ENCODE measurements at places on chromosomes 2 and 18. TPM values are rescaled to one million over a fixed set of nuclear protein-coding genes. Genes with fewer than 3 reads are reported as not detected.

CYRIA gene
- total RNA-seq, result 3.9 TPM

- no peak overlapping the region for H3K4me3 ChIP-seq
- H3K27me3 ChIP-seq, result no peaks in the 10 kb centered on the region
These were observed 209.7 kb upstream of the COPS8 start for GRCh38 chr2:236875906-236876505.

UGT1A8 gene
- not detected for total RNA-seq

- H3K4me1 ChIP-seq, result no peaks in the 10 kb centered on the region
- DNase-seq, result no peak
- no peak overlapping the region for H3K27ac ChIP-seq
- H3K36me3 ChIP-seq, result no peaks in the 10 kb centered on the region
These were observed 231.4 kb downstream of the LRRTM1 start for GRCh38 chr2:80073134-80073561.

- no peaks in the 10 kb centered on the region for H3K4me1 ChIP-seq
- H3K36me3 ChIP-seq, result peaks cover 80% of the 10 kb centered on the region
- H3K27me3 ChIP-seq, result no peaks in the 10 kb centered on the region
These were observed 16.2 kb downstream of the ATG16L1 start for GRCh38 chr2:233267516-233268245.

SH3BP4 gene
- 82.6 TPM for total RNA-seq

GRCh38 chr2:222796413-222797103 is 64.3 kb upstream of the ACSL3 start:
- H3K4me3 ChIP-seq, result no peak overlapping the region
- H3K4me1 ChIP-seq, result peaks cover 14% of the 10 kb centered on the region
- H3K36me3 ChIP-seq, result no peaks in the 10 kb centered on the region

CNTNAP5 gene
- total RNA-seq, result not detected

DNA sequence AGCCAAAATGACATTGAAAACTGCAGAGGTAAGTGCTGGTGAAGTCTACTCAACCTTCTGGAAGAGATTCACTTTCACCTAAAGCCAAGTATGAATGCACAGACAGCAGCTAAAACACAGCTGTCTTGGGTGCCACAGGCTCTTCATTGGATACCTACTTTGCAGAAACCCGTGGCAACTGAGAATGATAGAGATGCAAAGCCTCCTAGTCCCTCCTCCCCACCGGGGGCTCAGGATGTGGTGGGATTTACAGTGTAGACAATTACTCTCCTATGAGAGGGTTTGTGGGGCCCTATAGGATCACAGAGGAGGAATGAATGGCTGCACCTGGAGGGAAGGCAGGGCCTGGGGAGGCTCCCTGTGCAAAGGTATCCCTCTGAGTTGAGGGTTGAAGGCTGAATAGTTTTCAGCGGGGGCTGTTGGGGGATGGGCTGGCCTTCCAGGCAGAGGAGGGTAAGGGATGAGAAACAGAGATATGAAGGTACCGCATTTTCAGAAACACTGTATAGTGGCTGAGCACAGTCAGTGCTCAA is 131.6 kb downstream of the RNF144A start:
- H3K27ac ChIP-seq, result no peak overlapping the region
- no peaks in the 10 kb centered on the region for H3K27me3 ChIP-seq
- H3K36me3 ChIP-seq, result no peaks in the 10 kb centered on the region
- H3K4me1 ChIP-seq, result no peaks in the 10 kb centered on the region
- DNase-seq, result no peak
- H3K4me3 ChIP-seq, result no peak overlapping the region

- H3K36me3 ChIP-seq, result no peaks in the 10 kb centered on the region
- no peak for DNase-seq
- H3K4me3 ChIP-seq, result no peak overlapping the region
- peaks cover 45% of the 10 kb centered on the region for H3K4me1 ChIP-seq
- H3K27me3 ChIP-seq, result no peaks in the 10 kb centered on the region
- H3K27ac ChIP-seq, result peak overlapping the region; percentile 88
These were observed 129.5 kb upstream of the PELI1 start for GRCh38 chr2:64273524-64274398.

DNA sequence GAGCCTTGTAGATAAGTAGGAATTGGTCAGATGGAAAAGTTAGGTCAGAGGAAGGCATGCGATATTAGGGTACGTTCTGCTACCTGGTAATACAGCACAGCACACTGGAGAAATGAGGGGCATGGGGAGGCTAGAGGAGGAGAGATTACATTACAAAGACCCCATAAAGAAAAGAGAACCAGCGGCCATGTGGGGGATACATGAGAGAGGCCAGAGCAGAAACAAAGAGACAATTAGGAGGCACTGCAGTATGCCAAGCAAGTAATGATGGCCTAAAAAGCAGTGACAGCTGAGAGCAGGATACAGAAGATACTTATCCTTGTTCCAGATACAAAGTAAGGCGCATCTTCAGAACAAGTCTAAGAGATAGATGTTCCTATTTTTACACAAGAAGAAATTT is 40.0 kb downstream of the TXNL1 start:
- DNase-seq, result no peak
- no peak overlapping the region for H3K4me3 ChIP-seq
- peaks cover 10% of the 10 kb centered on the region for H3K36me3 ChIP-seq
- no peak overlapping the region for H3K27ac ChIP-seq
- H3K27me3 ChIP-seq, result no peaks in the 10 kb centered on the region

DNA sequence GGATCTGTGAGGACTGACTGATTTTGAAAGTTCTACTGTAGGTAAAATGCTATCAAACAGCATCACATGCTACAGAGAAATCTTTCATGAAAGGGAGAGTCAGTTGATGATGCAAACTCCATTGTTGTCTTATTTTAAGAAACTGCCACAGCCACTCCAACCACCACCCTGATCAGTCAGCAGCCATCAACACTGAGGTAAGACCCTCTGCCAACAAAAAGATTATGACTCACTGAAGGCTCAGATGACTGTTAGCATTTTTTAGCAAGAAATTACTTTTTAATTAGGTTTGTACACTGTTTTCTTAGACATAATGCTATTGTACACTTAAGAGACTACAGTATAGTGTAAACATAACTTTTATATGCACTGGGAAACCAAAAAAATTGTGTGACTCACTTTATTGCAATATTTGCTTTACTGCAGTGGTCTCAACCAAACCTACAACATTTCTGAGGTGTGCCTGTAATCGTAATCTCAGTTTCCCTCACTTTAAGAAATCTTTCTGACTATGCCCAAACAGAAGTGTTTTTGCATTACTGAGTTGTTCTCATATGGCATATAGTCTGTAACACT is 42.8 kb downstream of the METTL8 start:
- DNase-seq, result no peak
- H3K27ac ChIP-seq, result no peak overlapping the region
- no peak overlapping the region for H3K4me3 ChIP-seq
- H3K4me1 ChIP-seq, result no peaks in the 10 kb centered on the region
- no peaks in the 10 kb centered on the region for H3K36me3 ChIP-seq

MYO1B gene
- 28.8 TPM for total RNA-seq

- no peaks in the 10 kb centered on the region for H3K4me1 ChIP-seq
- H3K4me3 ChIP-seq, result no peak overlapping the region
- H3K27ac ChIP-seq, result no peak overlapping the region
- H3K27me3 ChIP-seq, result peaks cover 29% of the 10 kb centered on the region
- DNase-seq, result no peak
These were observed 14.4 kb upstream of the EGR4 start for GRCh38 chr2:73307720-73308119.

DNA sequence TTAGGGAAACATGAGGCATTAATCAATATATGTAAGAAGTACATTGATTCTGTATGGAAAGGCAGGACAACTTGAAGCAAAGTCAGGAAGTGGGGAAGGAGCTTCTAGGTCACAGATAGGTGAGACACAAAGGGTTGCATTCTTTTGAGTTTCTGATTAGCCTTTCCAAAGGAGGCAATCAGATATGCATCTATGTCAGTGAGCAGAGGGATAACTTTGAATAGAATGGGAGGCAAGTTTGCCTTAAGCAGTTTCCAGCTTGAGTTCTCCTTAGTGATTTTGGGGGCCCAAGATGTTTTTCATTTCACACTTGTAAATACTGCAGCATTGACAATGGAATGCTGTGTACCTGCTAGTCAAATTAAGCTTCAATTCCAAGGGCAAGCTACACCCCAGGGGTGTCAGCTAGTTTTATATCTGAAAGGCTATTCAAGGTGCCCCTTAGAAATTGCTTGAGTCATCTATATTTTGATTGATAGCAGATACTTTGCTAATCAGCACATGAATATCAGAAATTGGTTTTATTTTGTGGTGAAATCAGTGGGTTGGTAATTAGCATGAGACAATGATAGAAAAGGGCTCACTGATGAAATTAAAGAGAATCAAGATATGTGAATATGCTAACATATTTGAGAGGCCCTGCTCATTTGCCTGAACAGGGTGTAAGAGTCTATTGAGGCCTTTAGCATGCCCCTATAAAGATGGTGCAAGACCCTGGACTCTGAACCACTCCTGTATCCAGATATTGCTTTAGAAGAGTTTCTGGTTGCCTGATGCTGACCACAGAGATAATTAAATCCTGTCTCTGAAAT is 131.5 kb downstream of the TMEM17 start:
- H3K4me3 ChIP-seq, result no peak overlapping the region
- no peaks in the 10 kb centered on the region for H3K27me3 ChIP-seq
- H3K27ac ChIP-seq, result no peak overlapping the region
- H3K4me1 ChIP-seq, result no peaks in the 10 kb centered on the region

SCG2 gene
- total RNA-seq, result not detected

- H3K4me1 ChIP-seq, result no peaks in the 10 kb centered on the region
- H3K27me3 ChIP-seq, result no peaks in the 10 kb centered on the region
These were observed 6.8 kb downstream of the ASXL3 start for GRCh38 chr18:33584548-33585430.

DNA sequence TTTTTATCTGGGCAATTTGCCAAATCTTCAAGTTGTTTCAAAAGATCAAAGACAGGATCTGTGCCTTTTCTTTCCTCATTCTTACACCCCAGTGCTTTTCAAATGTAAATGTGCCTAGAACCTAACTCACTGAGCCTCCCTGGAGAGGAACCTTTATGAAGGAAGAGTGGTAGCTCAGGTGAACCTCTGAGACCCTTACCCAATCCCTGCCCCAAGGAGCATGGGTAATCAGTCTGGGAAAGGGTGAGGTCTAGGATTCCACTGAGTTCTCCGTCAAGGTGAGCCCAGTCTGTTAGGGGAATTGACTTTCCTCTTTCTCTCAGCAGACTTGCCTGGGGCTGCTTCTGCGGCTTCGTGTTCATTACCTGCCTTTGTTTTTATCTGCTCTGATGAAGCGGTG is 88.1 kb upstream of the MAP4K4 start:
- H3K36me3 ChIP-seq, result no peaks in the 10 kb centered on the region
- no peaks in the 10 kb centered on the region for H3K4me1 ChIP-seq
- no peak for DNase-seq
- no peak overlapping the region for H3K4me3 ChIP-seq
- H3K27ac ChIP-seq, result no peak overlapping the region

- H3K27ac ChIP-seq, result no peak overlapping the region
- DNase-seq, result no peak
- peaks cover 12% of the 10 kb centered on the region for H3K4me1 ChIP-seq
- H3K4me3 ChIP-seq, result no peak overlapping the region
These were observed 56.1 kb downstream of the HS6ST1 start for GRCh38 chr2:128262315-128263253.

DNA sequence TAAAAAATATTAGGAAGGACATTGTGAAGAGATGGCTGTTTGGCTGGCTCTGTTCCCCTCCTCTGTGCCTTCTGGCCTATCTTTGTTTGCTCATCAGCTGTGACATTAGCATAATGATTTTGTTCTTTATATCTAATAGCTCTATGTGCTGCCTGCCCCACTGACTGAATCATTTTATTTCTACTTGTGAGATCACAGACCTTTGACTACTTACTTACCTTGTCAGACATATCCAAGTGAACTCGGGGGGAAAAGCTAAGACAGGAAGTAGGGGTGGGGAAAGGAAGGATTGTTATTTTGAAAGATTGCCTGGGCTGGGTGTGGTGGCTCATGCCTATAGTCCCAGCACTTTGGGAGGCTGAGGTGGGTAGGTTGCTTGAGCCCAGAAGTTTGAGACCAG is 104.2 kb downstream of the ASAP2 start:
- peak overlapping the region; percentile 81 for H3K27ac ChIP-seq
- no peaks in the 10 kb centered on the region for H3K36me3 ChIP-seq
- no peaks in the 10 kb centered on the region for H3K27me3 ChIP-seq
- peaks cover 35% of the 10 kb centered on the region for H3K4me1 ChIP-seq
- DNase-seq, result no peak
- H3K4me3 ChIP-seq, result no peak overlapping the region

GRCh38 chr2:104831742-104832141 is 22.2 kb upstream of the POU3F3 start:
- H3K4me1 ChIP-seq, result no peaks in the 10 kb centered on the region
- DNase-seq, result no peak
- H3K36me3 ChIP-seq, result no peaks in the 10 kb centered on the region
- H3K27ac ChIP-seq, result no peak overlapping the region

DNA sequence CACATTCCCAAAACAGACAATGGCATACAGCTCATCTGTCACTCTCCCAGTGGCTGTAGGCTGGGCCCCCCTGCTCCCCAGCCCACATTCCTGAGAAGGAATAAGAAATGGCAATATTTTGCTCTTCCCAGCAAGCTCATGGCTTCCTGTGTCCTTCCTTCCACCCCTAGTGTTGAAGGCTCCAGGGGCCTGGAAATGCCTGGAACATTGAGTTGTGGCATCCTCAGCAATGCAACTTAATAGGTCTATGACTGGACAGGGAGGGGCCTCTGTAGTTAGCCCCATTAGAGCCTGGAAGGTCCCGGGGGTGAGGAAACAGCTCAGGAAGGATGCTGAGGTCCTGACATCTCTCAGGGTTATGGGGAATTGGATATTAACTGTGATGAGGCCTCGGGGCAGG is 3.3 kb downstream of the KIF3C start:
- H3K4me3 ChIP-seq, result no peak overlapping the region
- no peak for DNase-seq
- H3K27me3 ChIP-seq, result no peaks in the 10 kb centered on the region
- H3K36me3 ChIP-seq, result no peaks in the 10 kb centered on the region

DNA sequence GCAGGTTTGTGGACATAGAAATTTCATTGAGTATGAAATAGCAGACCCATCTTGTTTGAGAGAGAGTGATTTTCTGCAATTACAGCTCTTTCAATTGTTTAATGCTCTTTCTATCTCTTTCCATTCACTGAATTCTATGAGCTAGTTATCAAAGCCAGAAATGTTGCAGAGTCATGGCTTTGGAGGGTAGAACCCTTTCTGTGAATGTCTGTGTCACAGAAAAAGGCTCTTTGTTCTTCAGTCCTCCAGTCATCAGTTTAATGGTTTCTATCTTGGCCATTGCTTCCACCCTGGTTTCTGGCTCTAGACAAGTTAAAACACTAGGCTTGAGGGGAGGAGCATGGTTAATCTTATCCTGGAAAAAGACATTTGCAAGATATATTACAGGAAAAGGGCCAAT is 655.0 kb downstream of the STK39 start:
- H3K27ac ChIP-seq, result no peak overlapping the region
- no peaks in the 10 kb centered on the region for H3K4me1 ChIP-seq
- DNase-seq, result no peak
- H3K36me3 ChIP-seq, result no peaks in the 10 kb centered on the region

DNA sequence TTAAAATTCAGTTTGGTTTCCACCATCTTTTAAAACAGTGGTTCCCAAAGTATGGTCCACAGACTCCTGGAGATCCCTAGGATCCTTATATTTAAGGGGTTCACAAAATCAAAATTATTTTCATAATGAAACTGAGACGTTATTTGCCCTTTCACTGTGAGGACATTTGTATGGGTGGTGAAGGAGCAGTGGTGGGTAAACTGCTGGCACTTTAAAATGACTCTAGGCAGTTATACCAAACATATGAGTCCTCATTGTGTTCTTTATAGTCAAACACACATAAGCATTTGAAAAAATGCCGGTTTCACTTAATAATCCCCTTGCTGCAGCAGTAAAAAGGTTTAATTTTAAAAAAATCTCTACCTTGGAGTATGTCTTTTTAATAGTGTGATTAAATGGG is 7.2 kb downstream of the SMAD4 start:
- no peak overlapping the region for H3K4me3 ChIP-seq
- H3K4me1 ChIP-seq, result peaks cover 86% of the 10 kb centered on the region
- H3K36me3 ChIP-seq, result no peaks in the 10 kb centered on the region
- H3K27me3 ChIP-seq, result no peaks in the 10 kb centered on the region
- H3K27ac ChIP-seq, result no peak overlapping the region

All from suprapubic skin (tissue), 4 donors.